Cardiac fibroblast (primary cell): ENCODE measurements at places on chromosomes 16 and 17.

DNA sequence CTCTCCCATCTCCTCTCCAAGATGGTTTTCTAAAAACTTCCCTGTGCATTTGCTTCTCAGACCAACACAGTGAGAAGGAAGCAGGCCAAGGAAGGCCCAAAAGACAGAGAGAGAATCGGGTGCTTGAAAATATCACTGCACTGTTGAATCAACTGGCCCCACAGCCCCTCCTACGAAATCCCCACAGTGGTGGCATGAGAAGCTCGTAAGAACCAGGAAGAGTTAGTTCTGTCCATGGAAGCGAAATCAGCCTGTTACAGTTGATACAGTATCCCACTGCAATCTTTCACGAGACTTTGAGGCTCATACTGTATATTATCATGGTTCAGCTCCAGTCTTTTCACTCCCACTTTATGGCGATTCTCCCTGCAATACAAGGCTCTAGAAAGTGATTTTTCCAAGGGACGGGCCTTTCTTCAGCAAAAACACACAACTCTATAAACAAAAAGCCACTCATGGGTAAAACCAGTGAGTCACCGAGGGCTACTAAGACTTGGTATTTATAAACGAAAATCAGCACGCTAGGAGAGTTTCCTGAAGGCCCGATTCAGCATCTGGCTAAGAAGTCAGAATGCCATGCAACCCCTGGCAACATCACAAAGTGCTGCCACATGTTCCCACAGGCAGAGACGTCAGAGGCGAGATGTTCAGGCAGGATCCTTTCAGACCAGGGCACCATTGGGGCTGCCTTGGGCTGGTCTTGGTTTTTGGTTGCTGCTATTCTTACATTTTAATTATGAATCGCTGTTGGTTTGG, 185.7 kb downstream of the IRX5 start:
- DNase-seq: no peak

- no peak for DNase-seq
Observed at GRCh38 chr17:34996422-34997285, 16.3 kb downstream of the LIG3 start.

GRCh38 chr17:30211371-30211770, 24.1 kb downstream of the SLC6A4 start:
- no peak for DNase-seq

GRCh38 chr17:40556884-40557414, 8.3 kb downstream of the CCR7 start:
- DNase-seq: peak; percentile 20

- no peak for DNase-seq
Observed at GRCh38 chr17:77501101-77501566, 360.4 kb downstream of the SEC14L1 start.

DNA sequence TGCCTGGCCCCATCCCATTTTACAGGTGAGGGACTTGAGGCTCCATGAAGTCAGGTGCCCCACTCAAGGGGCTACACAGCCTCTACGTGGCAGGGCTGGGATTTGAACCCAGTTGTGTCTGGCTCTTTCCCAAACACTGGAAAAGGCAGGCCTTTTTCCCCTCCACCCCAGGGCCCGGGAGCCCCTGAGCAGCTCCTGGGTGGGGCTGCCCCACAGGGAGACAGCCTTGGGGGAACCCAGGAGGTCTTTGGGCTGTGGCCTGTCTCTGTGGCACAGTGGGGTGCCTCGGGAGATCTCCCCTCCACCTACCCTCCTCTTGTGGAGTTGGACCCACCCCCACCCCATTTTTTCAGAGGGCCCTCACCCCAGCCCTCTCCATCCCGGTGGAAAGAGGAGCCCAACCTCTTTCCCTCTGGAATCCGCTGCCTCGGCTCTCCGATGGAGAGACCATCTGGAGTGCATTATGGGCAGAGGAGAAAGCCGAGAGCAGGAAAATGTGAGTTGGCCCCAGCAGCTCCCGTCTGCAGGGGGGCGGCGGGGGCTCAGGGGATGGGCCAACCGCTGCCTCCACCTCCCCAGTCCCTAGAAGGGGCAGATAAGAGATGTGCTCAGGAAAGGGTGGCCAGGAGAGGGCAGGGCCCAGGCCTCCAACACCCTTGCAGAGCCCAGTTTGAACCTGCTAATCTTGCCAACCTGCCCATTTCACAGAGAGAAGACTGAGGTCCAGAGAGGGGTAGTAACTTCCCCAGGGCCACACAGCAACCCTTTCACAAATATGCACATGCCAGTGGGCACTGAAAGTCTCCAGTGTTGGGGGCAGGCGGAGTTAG, 15.4 kb upstream of the TMEM92 start:
- peak; percentile 43 for DNase-seq

- no peak for DNase-seq
Observed at GRCh38 chr16:13864689-13865088, 55.3 kb upstream of the ERCC4 start.

DNA sequence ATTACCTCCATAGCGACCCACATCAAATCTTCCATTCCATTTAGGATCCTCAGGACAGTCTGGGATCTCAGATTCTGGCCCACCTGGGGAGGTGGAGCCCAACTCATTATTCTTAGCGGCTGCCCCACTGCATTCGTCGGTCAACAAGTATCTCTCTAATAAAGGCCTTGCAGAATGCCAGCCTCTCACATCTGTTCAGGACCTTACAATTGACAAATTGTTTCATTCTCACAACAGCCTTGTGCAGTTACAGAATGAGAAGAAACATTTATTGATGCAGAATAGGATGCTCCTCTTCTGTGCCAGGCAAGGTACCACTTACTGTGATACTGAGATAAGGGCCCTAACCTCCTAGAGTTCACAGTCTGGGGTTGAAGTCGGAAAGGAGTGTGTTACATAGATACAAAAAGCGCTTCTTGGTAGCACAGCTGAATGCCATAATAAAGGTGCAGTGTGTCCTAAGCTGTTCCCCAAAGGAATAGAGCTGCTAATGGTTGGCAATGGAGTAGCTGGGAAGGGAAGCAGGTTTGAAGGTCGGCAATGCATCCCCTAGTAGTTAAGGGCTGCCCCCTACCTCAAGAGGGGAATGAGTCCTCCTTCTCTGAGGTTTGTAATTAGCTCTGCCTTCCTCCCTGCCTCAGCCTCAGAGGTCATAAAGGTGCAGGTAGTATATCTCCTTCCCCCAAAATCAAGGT, 2.3 kb upstream of the MPP2 start:
- no peak for DNase-seq

DNA sequence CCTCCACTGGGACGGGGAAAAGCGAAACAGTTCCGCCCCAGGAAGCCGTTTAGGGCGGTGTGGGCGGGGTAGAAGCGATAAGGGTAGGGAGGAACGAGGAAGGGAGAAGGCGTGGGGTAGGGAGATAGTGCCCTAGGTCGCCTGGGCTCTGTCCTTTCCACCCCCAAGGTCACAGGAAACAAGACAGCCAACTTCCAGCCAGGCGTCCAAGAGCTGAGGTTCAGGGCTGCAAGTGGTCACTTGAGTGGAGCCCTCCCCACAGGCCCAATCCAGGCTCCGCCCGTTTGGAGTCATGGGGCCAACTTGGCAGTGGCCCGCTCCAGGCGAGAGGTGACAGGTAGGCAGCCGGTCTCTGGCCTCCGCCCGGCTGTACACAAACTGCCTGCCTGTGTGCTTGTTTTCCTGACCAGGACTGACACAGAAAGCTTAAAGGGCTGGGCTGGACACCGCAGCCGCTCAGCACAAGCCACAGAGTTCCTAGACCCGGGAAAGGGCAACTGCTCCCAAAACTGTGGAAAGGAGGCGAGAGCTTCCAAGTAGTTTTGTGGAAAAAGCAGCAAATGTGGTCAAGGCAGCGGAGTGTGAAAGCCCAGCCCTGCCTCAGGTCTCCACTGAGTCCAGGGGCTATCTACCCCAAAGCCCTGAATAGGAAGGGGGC, at the start of gene RILP:
Gene RILP (minus strand): TSS at position 23 of the 658 bp plus-strand sequence. CDS start 62 bp downstream, outside the sequence.
- peak; percentile 57 for DNase-seq

GRCh38 chr16:72291531-72291981, 119.6 kb upstream of the PMFBP1 start:
- peak; percentile 94 for DNase-seq

GRCh38 chr16:57480754-57481230, 5.5 kb downstream of the DOK4 start:
- no peak for DNase-seq

DNA sequence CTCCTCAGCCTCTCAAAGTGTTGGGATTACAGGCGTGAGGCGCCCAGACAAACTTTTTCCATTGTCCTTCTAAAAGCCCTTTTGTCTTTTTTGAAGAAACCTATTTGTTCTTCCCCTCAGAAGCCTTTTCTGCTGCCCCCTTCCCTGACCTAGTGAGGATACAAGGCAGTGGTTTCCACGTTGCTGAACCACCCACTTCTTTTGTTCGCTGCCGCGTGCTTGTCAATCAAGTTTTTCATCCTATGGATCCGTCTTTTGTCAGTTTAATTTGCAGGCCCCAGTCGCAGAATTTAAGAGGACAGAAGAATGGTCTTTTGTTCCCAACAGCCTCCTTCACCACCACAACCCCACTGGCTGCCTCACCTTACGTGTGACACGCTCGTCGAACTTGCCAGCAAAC, 20.2 kb upstream of the GNG13 start:
- DNase-seq: no peak

- no peak for DNase-seq
Observed at GRCh38 chr16:66961914-66962313, 848 bp downstream of the CES3 start.

DNA sequence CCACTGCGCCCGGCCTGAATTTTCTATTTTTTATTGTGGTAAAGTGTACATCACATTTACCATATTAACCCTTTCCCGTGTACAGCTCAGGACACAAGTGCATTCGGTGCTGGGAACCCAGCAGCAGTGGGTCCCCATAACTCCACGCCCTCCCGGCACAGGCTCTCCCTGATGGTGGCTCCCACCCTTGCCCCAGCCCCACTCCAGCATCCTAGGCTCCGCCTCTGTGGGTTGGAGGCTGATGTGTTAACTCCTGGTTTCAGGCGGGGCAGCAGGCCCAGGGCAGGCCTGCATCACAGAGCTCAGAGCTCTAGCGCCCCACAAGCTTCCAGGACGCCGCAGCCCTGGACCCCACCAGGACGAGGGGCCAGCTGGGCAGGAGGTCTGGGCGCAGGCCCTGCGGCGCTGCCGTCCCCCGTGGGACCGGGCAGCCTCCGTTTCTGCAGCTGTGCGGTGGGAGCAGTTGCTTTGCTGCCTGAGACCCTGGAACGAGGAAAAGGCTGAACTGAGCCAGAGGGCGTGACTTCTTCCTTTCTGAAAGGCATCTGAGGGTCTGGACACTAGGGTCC, 19.6 kb downstream of the ZFPM1 start:
- DNase-seq: peak; percentile 14

- no peak for DNase-seq
Observed at GRCh38 chr17:81348097-81349055, 46.9 kb upstream of the BAHCC1 start.

DNA sequence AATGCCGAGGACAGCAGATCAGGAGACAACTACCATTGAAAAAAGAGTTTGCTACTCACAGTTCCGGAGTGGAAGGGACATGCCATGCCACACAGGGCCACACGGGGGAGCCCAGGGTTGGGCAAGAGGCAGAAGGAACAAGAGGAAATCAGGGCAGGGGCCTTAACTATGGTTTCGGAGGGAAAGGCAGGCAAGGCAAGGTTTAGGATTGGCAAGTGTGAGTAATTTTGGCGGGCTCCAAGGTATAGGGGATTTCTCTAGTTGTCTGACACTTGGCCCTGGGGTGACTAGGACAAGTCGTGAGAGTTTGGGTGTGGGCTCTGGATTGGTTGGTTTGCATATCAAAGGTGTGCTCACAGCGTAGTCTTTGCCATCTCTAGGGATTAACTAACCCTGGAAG, 27.0 kb upstream of the NTN1 start:
- peak; percentile 58 for DNase-seq

DNA sequence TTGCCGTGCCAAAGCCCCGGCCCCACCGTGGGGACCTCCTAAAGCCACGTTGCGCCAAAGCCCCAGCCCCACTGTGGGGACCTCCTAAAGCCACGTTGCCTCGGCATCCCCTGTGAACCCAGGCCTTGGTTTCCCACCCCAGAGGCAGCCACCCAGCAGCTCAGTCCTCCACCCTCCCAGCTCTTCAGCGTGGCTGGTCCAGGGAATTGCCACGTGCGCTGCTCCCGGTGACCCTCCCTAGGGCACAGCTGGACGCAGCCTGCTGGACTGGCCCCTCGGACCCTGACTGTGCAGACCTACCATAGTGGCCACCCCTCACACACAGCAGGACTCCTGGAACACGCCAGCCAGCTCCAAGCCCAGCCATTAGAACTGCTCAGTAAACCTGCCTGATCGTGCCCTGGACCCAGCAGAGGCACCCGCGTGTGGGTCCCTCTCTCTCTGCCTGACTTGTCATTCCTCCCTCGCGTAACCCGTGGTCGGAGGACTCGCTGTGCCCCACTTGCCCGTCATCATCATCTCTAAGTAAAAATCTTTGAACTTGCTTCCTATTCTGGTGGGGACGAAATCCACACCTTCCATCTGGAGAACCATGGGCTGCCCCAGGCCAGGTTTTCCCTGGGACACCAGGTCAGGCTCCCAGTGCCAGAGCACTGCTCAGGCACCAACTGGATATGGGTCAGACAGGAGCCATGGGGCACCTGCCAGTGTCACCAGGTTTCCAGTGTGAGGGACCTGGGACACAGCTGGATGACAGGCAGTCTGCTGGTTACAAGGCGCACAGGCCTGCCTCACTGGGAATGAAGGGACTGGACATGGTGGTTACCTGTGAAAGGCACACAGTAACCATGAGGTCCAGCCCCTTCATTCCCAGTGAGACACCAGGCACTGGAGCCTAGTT, 5.6 kb downstream of the CIAO3 start:
- no peak for DNase-seq

GRCh38 chr17:48378238-48378637, 51.8 kb downstream of the SKAP1 start:
- DNase-seq: no peak

- DNase-seq: peak; percentile 18
Observed at GRCh38 chr17:61005358-61005757, 327.7 kb downstream of the BCAS3 start.

- DNase-seq: peak; percentile 79
Observed at GRCh38 chr17:7136266-7136877, 21.8 kb upstream of the ASGR2 start.

GRCh38 chr17:77888242-77889134, 70.0 kb upstream of the TNRC6C start:
- DNase-seq: no peak

DNA sequence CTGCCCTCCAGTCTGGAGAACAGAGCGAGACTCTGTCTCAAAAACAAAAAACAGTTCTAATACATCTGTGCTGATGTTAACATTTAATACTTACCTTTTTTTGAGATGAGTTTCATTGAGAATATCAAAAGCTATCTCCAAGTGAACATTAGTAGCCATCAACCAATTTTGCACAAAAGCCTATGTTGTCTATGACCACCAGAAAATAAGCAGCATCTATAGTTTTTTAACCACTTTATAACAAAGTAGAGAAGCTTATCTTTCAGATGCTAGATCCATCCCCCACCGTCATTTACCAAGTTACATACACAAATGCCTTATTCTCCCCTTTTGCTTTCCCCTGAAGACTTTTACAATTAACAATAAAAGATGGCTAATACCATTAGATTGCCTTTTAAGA, 4.1 kb downstream of the SRSF1 start:
- no peak for DNase-seq

GRCh38 chr16:64167936-64168335, 953.9 kb downstream of the CDH11 start:
- DNase-seq: no peak
